ENCODE measurements at places on chromosomes 7 and 10.

- no peak for DNase-seq
These were observed 45.4 kb downstream of the TRIM24 start for GRCh38 chr7:138505361-138505873.

DNA sequence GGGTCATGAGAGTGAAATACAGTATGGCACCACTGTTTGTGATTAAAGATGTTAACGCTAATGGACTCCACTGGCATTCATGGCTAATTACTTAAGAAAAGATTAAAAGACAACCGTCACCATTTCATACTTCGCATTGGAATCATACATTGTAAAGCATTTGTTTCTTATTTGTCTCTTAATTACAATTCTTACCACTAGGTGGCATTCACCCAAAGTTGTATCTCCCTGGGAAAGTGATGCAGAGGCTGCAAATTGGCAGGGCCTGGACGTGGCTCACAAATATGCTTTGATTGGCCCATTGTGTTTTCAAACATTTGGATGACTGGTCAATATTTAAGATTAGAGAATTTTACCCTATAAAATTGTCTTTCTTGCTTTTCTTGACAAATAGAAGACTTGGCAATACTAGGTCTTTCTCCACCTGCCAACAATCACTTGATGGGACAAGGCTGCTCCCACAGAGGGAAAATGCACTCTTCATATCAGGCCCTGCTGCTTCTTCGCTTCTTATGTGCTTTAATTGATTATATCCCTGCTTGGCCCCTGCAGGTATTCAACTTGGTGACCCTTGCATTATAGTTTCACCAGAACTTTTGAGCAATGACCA, 72.1 kb upstream of the STARD3NL start:
- DNase-seq: no peak

DNA sequence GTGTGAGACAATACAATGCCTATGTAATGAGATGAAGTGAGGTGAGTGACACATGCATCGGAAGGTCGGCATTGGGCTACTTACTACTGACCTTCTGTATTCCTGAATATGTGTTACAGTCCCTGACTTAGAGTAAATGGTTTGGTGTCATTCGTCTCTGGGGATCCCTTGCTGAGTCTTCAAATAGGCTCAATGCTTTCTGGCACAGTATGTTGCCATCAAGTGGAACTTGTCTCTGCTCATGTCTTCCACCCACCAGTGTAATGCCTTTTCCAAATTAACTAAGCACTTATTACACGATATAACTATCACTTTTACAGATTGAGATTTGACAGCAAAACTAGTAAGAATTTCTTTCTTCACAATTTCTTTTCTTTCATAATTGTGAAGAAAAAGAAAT, 10.9 kb downstream of the CUL2 start:
- DNase-seq: no peak

- DNase-seq: no peak
These were observed 88.2 kb downstream of the ELFN1 start for GRCh38 chr7:1758028-1758858.

DNA sequence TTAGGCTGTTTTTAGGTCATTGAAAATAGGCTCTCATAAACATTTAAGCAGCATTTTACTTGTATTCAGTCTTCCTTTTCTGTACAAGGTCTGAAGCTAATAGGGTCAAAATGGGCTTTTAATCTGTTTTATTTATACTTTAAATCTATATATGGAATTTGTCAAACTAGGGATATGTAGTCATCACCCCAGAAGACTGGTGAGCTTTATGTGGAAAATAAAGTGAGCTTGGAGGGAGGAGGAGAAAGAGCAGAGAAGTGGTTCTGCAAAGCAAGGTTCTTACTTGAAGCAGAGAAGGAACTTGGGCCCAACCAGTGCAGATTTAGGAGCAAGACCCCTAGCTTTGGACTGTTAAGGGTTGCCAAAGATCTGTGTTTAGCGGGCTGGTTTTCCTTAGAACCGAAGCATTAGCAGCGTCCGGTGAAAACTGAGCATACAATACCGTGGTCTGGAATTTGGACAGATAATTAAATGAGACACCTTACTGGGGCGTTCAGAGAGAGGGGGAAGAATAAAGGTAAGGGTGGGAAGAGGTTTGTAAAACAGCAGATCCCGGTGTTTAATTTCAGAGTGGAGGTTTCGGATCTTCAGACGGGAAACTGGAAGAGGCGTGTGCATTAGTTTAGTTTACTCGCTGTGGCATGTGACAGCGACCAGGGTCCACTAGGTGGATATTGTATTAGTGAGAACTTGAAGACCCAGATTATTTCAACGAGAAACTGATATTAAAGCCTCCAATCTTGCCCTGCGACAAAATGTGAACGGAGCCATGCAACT, 2.4 kb downstream of the BAMBI start:
- no peak for DNase-seq

DNA sequence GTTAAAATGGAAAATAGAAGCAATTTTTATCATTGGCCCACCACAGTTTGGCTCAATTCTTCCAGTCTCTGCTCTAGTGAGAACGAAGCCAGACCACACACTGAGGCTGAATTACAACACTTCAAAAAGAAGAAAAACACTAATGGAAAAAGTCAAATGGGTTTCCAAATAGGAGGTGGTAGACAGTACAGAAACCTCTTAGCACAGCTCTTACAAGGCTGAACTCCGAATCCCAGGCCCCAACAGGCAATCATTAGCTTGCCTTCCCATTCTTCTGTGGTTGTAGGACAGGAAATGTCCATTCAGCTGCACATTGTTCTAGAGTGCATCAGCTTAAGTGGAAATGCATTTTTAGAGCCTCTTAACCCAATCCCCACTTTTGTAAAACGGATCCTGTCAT, 115.1 kb upstream of the MEOX2 start:
- no peak for DNase-seq

DNA sequence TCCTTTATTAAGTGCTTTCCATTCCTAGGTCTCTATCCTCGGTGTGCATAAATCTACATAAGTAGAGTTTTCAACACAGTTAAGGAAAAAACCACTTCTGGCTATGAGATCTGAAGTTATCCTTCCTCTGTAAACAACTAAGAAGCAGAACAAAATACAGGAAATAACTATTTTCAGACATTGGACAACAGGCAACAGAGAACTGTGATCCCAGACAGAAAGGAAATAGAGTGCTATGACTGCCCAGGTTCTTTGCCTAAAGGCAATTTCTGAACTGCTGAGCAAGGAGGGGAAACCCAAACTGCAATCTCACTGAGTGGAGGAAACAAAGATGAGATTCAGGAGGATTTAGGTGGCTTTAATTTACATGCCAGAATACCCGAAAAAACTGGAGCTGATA, 285.4 kb downstream of the SNX13 start:
- no peak for DNase-seq

DNA sequence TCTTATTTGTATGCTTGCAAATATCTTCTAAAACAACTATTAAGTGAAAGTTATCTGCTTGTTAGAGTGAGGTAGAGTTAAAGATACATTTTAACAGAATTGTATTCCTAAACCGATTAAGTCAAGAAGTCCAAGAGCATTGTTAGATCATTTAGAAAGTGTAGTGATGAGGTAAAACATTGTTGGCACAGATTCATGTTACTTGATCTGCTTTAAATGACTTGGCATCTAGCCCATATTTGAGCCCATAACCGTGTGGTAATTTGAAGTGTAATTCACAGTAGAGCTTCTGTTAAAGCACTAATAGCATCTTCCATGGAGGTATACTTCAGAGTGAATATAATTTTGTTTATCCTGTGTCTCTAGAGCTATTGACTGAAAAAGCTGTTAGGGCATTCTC, 62.1 kb downstream of the PTEN start:
- DNase-seq: no peak

DNA sequence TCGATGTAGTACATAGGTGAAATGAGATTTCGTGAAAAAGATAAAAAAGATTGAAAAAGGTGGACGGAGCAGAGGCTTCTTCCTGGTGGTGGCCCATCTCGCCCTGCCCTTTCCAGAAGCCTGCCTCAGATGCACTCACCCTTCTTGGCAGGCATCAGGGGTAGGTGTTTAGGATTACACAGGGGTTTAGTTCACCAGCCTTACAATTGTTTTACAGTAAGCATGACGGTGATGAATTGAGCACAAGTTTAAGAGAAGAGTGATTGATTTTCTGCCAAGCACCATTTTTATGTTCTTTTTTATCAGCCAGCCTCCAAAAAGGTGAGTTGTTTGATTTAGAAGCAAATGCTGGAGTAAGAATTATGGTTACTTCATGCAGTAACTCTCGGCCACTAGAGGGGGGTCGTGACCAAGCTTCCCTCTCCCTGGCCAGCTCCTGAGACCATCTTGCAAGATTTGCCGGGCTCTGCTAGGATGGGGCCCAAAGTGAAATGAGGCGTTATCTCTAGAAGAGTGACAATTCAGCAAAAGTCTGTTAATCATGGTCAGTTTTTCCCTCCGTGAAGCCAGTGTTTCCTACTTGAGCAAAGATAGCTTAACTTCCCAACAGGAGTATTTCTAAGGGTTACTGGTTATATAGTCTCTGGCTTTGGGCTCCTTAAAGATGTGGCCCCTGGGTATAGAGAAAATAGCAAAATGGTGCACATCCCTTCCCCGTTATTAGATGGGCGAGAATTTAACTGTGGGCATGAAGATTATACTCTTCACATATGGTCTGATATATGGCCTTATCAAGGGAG, 228.8 kb downstream of the BMPER start:
- DNase-seq: no peak

- no peak for DNase-seq
These were observed 45.3 kb upstream of the PRKAR1B start for GRCh38 chr7:772392-772791.

DNA sequence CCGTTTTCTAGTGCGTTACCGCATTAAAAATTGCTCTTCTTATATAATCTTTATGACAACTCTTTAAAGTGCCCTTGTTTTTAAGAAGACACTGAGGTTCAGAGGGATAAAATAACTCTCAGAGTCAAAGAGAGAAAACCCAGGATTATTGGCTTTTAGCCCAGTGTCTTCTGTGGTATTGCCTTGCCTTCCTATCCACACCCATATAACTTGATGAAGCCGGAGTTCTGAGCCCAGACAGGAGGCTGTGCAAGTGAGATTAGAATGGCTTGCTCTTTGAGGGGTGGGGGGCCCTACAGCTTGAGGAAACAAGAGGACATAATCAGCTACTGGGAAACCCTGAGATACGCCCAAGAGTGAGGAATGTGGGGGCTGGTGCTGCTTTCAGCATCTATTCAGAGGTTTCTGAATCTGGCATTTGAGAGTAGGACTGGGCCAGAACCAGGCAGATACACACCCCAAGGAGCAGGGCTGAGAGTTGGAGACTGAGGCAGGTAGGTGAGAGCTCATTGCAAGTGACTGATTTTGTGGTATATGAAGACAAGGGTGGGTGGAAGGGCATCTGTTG, 2.3 kb downstream of the PRXL2A start:
- DNase-seq: no peak

DNA sequence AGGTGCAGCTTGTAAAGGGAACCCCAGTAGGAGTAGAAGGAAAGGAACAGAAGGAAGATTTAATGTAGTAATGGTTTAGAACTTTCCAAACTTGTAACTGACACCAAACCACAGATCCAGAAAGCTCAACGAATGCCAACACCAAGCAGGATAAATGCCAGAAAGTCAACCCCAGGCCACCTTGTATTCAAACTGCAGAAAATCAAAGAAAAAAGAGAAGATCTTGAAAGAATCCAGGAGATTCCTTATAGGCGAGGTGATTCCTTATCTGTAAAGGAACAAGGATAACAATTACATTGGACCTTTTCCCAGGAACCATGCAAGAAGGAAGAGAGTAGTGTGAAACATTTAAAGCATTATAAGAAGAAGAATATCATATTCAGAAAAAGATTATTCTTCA, 93.6 kb downstream of the NKX6-2 start:
- no peak for DNase-seq

GRCh38 chr7:23696916-23697441, 13.0 kb upstream of the STK31 start:
- DNase-seq: peak; percentile 15

DNA sequence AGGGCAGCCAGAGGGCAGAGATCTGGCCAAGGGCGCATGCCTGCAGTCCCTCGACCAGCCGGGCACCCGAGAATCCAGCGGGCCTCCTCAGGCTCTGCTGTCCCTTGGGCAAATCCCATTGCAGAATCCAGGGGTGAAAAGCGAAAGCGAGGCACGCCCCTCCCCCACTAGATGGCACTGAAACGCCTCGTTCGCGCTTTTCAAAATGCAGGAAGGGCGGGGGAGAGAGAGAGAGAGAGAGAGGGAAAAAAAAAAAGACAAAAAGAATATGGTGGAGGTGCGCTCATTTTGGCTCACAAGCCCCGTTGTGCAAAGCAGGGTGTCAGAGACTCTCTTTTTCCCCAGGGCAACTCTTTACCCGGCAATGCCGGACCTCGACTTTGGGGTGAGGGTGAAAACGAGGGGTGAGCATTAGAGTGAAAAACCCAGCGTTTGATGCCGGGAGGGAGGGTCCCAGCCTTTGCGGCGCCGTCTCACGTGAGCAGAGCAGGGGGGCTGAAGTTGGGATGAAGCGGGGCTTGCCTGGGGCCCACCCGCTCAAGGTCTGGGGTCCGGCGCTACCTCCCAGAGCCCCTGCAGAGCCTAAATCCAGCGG, 2.5 kb upstream of the TMEM178B start:
- no peak for DNase-seq

DNA sequence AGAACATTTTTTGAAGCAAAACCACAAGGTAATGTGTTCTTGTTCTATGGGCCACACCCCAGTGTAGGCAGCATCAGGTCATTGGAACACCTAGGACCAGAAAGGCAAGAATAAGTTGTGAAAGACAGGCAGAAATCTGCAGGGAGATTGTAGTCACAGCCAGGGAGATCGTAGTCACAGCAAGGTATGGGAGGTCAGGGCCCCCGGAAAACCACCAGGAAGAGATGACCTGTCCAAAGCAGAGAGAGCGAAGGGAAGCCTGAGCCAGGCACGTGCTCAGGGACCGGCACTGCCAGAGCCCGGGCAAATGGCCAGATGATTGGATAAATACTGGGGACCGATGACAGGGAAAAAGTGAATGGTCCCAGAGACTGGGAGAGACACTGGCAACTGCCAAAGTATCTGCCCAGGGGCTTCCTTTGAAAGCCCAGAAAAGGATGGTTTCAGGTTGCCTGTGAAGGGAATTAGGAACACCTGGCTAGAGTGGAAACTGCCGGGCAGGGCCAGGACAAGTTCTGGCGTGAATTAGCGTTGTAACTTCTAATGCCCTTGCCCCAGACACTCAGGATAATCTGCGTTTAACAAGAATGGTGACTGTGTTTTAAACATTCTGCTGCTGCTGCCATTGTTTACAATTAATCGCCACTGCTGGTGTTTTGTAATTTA, 3.9 kb upstream of the NOBOX start:
- DNase-seq: no peak

GRCh38 chr10:11449761-11450160, 161.7 kb downstream of the USP6NL start:
- no peak for DNase-seq

DNA sequence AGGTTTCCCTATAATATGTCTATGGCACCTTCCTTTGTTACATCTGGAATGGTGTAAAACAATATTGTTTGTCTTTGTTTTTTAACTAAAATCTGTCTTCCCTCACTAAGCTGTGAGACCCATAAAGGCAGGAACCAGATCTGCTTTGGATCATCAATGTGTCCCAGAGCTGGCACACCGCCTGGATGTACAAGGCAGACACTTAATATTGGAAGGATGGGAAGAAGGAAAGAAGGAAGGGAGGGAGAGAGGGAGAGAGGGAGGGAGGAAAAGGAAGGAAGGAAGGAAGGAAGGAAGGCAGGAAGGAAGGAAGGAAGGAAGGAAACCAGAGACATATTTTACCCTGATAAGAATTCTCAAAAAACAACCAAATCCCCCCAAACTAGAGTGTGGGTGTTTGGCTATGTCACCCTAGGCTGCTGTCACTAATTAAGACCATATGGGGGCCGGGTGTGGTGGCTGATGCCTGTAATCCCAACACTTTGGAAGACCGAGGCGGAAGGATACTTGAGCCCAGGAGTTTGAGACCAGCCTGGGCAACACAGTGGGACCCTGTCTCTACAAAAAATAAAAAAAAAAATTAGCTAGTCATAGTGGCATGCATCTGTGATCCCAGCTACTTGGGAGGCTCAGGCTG, 59.6 kb downstream of the SH3PXD2A start:
- no peak for DNase-seq

All from stimulated activated CD8-positive, alpha-beta memory T cell treated with anti-CD3 and anti-CD28 coated beads, Interleukin-12 subunit alpha, Interleukin-12 subunit beta, amount 100 ng/mL, for 4 hours (primary cell).